ENCODE measurements at places on chromosomes 5 and 9.

- DNase-seq, result peak; percentile 65
Observed at GRCh38 chr5:95960667-95961616, 709 bp downstream of the ELL2 start.

DNA sequence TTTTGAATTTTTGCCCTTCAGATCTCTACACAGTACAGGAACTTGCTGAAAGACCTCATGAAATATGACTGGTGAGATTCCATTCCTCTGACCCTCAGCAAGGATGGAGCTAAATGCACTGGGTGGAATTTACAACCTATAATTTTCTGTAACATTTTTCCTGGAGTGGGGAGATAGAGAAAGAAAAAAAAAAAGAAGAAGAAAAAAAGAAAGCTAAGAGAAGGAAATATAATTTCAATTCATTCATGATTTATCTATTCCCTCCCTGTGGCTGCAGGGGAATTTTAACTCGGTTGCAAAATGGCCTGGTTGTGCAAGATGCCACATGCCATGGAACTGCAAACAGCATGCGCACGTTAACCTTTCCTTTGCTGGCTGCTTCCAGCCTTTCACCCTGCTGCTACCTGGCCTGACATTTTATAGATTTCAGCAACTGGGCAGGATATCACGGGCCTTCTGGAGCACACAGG is 155.4 kb downstream of the FSTL4 start:
- no peak for DNase-seq

GRCh38 chr9:107484117-107484723 is 5.3 kb downstream of the KLF4 start:
- DNase-seq, result peak; percentile 64

GRCh38 chr5:138932171-138932810 is 57.2 kb upstream of the LRRTM2 start:
- DNase-seq, result no peak

GRCh38 chr9:16361939-16362338 is 508.5 kb downstream of the BNC2 start:
- DNase-seq, result no peak

- no peak for DNase-seq
Observed at GRCh38 chr5:179802207-179802883, 4.3 kb downstream of the MGAT4B start.

DNA sequence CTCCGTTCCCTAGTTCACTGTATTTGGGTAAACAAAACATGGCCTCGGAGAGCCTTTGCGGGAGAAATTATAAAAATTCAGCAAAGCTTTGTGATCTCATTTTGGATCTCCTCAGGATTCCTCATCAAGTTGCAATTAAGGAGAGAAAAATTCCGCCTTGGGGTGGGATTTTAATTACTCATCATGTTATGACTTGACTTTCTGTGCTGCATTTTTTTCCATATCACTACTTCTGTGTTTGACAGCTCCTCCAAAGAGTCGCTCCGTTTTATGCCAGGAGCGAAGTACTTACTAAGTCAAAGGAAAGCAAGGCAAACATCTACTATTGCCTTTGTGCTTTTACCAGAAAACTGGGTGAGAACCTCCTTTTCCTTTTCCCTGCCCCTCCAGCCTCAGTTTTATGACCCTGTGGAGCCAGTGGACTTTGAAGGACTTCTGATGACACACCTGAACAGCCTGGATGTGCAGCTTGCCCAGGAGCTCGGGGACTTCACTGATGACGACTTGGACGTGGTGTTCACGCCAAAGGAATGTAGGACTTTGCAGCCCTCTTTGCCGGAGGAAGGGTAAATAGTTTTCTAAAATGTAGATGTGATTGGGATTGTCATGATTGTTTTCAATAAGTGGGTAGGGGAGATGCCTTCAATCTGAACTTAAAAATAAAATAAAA is 71.5 kb downstream of the DOCK8 start:
- no peak for DNase-seq

DNA sequence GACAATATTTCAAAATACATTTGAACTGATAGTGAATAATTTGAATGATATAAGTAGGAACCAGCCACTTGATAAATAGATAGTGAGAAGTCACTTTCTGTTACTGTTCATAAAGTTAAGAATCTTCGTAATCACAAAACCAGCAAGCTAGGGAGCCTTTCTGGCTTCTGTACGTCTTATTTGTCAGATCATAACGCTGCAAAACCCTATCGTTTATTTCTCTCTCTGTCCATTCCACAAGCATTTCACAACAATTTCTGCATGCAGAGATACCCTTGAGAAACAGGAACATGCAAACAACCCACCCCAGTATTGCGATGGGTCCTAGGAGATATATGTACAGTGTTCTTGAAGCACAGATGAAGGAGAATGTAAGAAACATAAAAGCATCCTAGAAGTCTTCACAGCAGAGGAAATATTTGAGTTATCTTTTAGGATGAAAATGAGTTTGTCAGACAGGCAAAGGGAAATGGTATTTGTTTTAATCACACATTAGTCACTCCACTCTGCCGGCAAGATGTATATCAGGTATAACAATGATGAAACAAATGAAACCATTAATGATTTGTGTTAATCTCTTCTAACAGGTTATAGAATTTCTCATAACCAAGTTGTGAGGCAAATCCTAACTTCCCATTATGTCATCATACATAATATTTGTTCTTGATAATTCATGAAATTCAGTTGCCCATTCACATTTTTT is 668.7 kb upstream of the FTMT start:
- DNase-seq, result no peak

GRCh38 chr9:21583628-21584377 is 101.7 kb upstream of the IFNE start:
- no peak for DNase-seq

Data from NCI-H2029 (cell line).